Central memory CD8-positive, alpha-beta T cell (primary cell): ENCODE measurements at places on chromosomes 4 and X.
A peak's percentile ranks its signal among the peaks of the same experiment; 100 is the strongest.

GRCh38 chrX:926070-926469 is 286.4 kb downstream of the CRLF2 start:
- DNase-seq, result peak; percentile 6

DNA sequence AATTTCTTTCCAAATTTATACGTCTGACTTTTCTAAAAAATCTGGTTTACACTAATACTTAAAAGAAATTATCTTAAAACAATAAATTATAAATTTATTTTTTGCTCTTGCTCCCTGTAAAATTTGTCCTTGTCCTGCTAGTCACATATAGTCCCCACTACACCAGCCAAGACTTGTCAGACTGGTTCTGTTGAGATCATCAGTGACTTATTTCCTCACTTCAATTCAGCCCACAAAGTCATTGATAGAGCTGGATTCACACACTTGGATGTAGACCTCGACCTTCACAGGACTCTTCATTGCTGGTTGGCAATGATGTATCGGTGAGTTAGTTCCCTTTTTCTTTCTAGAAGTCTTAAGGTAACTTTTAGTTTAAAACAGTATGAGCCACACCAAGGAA is at the start of gene TMPRSS11E:
Gene TMPRSS11E, plus strand, starts transcription at position 263 of the 400 bp plus-strand sequence. Its CDS starts 50 bp downstream, at position 313.
- no peak for DNase-seq

- no peak for DNase-seq
Measured at GRCh38 chr4:101252721-101253120, 94.6 kb downstream of the PPP3CA start.

DNA sequence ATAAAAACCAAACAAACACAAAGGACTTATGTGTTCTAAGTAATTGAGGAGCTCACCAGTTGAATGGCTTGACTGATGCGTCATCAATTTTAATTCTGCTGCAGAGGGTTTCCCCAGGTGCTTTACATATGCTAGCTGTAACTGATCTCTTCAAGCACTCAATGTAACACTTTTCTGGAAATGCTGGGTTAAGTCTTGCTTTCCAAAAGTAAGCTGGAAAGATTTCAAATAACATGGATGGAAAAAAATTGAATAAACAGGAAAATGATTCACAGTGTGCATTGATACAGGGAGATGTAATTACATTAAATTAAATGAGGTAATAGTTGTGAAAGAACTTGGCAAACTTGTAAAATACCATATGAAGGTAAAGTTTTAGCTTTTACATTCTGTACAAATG is 186.7 kb upstream of the WDFY3 start:
- DNase-seq, result no peak

- no peak for DNase-seq
Measured at GRCh38 chr4:136562834-136563233, 969.5 kb downstream of the PCDH18 start.

DNA sequence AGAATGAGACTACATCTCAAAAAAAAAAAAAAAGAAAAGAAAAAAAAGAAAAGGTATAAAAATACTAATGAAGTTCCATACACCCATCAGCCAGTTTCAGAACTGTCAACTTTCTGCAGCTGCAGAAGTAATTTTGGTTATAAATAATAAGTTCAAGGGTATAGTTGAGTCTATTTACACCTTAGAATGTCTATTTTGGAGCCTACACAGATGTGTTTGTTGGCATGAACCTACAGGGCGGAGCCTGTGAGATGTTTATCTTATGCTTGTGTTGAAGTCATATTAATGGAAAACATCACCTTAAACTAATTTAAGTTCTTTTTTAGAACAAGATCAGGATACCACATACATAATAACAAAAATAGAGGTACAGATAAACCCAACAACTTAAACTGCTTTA is 85.8 kb downstream of the RAPGEF2 start:
- no peak for DNase-seq

DNA sequence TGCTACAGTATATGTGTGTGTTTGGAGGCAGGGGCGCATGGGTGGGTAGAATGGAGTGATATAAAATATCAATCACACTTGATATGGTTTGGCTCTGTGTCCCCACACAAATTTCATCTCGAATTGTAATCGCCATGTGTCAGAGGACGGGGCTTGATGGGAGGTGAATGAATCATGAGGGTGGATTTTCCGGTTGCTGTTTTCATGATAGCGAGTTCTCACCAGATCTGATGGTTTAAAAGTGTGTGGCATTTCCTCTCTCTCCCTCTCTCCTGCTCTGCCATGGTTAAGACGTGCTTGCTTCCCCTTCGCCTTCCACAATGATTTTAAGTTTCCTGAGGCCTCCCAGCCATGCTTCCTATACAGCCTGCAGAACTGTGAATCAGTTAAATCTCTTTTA is 14.8 kb downstream of the SOWAHB start:
- DNase-seq, result no peak

GRCh38 chr4:141702472-141703182 is 66.2 kb downstream of the IL15 start:
- no peak for DNase-seq

GRCh38 chrX:136589966-136590365 is 58.0 kb downstream of the VGLL1 start:
- no peak for DNase-seq

DNA sequence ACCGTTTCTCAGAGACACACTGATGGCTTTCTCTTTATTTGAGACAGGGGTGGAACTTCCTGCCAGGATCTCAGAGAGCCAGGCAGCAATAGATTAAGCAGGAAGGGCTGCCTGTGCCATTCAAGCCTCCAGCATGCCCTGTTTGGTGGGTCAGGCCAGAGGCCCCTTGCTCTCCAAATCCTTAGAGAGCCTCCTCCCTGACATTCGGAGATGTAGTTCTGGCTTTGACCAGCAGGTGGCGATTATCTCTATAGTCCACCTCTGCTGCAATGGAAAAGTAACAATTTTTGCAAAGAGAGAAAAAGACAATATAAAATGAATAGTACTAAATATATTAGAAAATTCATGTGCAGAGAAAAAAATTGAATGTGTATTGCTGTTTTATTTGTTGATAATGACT is 93.9 kb downstream of the NXF2B start:
- DNase-seq, result peak; percentile 36

DNA sequence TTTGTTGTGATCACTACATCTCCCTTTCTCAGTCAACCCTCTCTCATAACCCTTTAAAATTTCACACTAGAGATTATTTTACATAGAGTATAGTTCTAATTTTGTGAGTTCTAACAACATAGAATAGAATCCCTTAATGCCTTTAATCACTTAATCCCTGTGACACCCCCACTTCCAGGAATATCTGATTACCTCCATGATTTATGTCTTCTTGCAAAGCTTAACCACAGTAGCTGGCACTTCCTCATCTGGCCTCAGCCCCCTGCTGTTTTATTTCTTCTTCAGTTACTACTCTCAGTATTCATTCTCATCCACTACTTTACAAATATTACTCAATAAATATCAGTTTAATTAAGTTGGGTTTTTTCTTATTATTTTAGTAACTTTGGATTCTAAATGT is 340.9 kb downstream of the CENPC start:
- no peak for DNase-seq

GRCh38 chr4:185479507-185479971 is 8.0 kb upstream of the CCDC110 start:
- no peak for DNase-seq

DNA sequence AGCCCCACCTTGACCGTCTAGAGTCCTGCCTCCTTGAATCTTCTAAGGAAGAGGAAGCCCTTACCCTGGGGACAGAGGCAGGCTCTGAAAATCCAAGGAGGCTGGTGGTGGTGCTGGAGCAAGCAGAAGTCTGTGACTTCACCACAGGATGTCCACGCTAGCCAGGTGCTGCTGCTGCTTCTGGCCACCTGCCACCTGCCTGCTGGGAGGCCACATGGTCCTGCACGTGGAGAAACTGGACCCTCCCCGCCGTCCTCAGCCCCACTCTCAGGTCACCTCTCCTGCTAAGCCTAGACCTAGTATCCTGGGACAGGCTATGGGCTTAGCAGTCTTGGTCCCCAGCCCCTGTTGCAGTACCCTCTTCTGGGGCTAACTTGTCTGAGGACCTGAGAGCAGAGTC is 15.8 kb downstream of the TMEM31 start:
- no peak for DNase-seq

GRCh38 chr4:6776920-6777635 is 5.4 kb upstream of the KIAA0232 start:
- no peak for DNase-seq

DNA sequence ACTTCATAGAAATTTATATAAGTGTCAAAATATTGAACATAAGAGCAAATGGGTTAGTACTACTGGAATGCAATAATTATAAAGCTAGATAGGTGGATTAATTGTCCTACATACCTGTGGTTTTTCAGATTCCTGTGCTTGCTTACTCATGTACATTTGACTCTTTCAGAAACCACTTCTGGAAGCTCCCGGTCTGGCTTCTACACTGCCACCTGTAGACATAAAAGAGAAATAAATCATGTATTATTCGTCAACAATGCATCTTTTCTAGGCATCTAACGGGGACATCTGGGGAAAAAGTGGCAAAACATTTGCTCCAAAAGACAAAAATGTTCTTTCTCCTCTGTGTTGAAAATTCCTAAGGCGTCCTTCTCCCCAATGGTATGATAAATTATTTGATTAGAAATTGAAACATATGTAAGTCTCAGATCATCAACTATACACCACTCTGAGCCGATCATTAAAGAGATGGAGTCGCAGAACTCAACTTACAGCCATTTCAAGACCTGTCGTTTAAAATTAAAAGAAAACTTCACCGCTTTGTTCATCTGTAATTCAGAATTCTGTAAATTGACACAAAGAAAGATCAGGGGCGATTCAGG is 648.7 kb upstream of the DIPK2B start:
- no peak for DNase-seq

DNA sequence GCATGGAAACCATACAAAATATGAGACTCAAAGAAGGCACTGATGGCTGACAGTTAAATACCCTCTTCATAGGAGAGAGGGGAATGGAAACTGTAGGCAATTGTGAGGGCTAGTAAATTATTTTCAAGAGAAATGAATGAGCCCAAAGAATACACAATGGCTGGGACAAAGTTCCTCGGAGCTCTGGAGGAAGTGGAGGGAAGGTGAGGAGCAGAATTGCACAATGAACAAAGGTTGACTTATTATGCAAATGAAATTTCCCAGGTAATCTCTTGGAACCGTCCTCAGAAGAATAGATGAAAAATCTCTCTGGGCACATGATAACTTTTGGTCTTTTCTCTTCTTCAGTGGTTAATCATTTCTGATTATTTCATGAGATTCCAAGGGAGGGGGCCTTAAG is 202.6 kb upstream of the VCX start:
- no peak for DNase-seq

GRCh38 chrX:66410806-66411205 is 228.1 kb downstream of the EDA2R start:
- no peak for DNase-seq

DNA sequence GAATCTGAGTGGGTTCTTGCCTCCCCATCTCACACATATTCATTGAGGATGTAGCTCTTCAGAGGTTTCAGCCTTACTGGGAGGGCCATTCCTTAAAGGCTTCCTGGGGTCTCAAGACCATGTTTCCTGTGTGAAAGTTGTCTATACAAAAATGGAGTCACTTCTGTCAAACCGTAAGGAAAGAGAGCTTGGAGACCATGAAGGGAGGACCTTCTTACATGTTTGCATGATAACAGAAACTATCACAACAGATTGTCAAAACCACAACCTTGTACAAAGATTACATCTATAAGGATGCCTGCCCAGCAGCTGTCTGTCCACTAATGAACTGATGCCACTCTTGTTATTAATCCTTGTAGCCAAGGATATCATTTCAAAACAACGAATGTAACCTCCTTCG is 139.3 kb downstream of the PDE5A start:
- no peak for DNase-seq

DNA sequence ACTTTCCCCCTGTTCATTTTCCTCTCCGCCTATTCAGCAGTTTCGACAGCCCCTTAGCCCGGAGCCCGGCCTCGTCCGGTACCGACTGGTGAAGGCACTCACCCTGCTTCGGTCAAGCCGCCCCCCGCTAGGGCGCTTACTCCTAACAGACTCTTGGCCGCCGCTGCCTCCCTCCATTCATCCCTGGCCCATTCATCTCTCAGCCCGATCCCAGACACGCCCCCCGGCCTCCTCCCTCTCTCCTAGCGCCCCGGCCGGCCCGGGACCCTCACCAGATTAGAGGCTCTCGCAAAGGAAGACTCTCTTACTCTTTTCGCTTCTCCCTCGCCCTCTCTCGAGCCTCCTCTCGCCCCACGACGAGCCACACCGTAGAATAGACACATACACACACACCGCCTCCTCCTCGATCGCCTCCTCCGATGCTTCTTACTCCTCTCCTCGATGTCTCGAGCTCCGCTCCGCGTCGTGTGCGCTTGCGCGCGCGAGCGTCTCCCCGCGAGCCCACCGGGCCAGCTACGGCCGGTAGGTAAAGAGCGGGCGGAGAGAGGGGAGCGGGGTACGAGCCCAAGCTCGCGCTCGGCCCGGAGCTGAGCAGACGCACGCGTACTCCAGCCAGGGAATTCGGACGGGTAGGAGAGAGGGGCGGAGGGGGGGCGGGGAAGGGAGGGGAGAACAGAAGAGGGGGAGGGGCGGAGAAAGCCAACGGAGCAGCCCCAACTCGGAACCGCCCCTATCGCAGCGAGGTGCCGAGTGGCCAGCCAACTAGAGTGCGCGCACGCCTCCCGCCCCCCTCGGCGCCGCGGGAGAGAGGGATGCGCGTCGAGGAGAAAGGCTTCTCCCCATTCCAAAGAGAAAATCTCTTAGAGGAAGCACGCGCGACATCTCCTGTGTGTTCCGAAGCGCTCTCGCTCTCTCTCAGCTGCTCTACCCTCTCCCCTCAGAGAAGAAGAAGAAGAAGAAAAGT is at the start of gene WNK3:
Gene WNK3, minus strand, starts transcription at position 633 of the 964 bp plus-strand sequence.
- no peak for DNase-seq

DNA sequence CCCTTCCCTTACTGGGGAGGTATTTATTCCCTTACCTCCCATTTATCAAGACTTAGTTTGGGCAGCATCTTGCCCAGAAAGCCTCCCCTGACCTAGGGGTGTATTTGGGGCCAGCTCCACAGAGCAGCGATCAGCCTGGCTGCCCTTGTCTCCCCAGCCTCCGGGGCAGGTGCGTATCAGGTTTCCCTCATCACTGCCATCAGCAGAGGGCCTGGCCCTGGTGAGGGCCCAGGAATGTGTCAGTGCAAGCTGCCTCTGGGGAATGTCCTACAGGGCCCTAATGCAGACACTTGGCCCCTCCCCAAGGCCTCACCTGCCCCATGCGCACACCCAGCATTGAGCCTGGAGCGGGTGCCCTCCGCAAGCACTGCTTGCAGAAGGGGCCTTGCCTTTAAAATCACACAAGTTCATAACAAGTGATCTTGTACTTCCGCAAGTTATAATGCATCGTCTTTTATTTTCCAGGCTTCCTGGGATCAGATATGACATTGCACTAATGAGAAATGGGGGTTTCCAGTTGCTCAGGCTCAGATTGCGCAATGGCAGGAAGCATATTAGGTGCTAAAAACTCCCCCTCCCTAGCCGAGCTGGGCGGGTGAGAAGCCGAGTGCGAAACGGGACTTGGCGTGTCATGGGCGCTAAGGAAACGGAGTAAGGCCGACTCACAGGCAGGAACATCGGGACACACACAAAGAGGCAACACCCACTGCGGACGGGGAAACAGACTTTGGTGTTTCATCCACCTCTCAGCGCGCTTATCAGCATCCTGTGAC is 25.4 kb upstream of the AFAP1 start:
- no peak for DNase-seq
